ENCODE measurements at places on chromosomes 7 and 10.

- DNase-seq = no peak
Measured at GRCh38 chr10:92901819-92902251, 53.5 kb downstream of the EXOC6 start.

- DNase-seq = no peak
Measured at GRCh38 chr7:112162142-112162766, 43.9 kb downstream of the DOCK4 start.

GRCh38 chr10:62112300-62112699 is 156.3 kb downstream of the RTKN2 start:
- DNase-seq = no peak

DNA sequence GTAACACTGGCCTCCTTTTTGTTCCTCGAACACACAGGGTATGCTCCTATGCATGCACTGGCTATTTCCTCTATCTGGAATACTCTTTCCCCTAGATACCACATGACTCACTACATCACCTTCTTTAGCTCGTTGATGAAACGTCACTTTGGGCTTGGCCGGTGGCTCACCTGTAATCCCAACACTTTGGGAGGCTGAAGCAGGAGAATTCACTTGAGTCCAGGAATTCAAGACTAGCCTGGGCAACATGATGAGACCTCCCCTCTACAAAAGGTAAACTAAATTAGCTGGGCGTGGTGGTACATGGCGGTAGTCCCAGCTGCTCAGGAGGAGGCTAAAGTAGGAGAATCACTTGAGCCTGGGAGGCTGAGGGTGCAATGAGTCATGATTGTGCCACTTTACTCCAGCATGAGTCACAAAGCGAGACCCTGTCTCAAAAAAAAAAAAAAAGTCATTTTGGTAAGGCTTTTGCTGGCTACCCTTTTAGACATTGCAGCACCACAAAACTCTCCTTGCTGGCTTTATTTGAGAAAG is 14.5 kb downstream of the ANKIB1 start:
- DNase-seq = no peak

DNA sequence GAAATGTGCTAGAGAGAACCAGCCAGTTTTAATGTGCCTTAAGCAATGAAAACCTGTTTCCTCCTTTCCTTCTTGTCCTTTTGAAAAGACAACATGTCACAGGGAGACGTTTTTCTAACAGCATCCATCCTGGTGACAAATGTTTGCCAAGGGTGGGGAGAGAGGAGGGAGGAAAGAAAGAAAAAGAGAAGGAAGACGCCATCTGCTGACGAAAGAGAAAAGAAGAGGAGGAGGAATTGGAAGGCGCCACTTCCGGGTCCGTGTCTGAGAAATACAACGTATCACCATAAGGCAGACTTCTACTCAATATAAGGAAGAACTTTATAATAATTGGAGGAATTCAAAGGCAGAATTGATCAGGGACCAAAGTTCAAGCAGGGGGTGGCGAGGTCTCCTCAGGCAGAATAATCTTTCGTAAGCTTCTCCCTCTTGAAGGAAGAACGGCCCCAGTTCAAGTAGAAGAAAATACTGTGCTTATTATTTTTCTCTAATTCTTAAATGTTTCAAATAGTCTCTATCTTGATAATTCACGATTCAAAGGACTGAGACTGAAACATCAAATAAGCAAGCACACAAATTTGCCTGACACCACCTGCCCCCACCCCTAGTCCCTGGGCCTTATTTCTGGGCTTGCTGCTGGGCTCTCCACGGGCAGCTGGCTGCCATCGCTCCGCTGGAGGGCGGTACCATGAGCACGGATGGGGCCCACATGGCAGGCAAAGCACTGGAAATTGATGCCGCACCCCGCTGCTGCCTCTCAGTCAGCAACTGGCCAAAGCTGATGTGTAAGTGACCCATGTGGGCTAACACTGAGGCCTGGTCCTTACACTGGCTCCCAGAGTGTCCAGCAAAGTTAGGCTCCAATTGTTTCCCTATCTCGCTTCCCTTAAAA is 273.7 kb upstream of the KLF14 start:
- no peak for DNase-seq

- no peak for DNase-seq
Measured at GRCh38 chr10:122019414-122019975, 30.5 kb downstream of the TACC2 start.

- no peak for DNase-seq
Measured at GRCh38 chr10:77811831-77812430, 114.6 kb downstream of the DLG5 start.

GRCh38 chr10:804191-804781 is 114.8 kb upstream of the DIP2C start:
- DNase-seq = no peak

DNA sequence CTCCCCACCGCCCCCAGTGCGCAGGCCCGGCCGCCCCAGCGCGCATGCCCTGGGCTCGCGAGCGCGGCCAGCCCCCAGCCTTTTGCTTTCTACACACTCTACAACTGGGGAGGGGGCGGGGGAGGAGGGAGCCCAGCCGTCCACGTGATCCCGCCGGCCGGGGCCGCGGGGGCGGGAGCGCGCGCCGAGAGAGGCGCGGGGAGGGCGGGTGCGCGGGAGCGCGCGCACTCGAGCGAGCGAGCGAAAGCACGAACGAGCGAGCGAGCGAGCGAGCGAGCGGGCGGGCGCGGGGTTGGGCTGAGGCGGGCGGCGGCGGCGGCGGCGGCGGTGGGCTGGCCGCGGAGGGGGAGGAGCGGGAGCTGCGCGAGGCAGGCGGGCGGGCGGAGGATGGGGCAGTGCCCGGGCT is at the start of gene AUTS2:
Gene AUTS2, plus strand, starts transcription at position 395 of the 406 bp plus-strand sequence. CDS start 1,179 bp downstream, outside the sequence.
- peak; percentile 1 for DNase-seq

GRCh38 chr10:114245121-114245791 is 6.2 kb downstream of the VWA2 start:
- DNase-seq = no peak

DNA sequence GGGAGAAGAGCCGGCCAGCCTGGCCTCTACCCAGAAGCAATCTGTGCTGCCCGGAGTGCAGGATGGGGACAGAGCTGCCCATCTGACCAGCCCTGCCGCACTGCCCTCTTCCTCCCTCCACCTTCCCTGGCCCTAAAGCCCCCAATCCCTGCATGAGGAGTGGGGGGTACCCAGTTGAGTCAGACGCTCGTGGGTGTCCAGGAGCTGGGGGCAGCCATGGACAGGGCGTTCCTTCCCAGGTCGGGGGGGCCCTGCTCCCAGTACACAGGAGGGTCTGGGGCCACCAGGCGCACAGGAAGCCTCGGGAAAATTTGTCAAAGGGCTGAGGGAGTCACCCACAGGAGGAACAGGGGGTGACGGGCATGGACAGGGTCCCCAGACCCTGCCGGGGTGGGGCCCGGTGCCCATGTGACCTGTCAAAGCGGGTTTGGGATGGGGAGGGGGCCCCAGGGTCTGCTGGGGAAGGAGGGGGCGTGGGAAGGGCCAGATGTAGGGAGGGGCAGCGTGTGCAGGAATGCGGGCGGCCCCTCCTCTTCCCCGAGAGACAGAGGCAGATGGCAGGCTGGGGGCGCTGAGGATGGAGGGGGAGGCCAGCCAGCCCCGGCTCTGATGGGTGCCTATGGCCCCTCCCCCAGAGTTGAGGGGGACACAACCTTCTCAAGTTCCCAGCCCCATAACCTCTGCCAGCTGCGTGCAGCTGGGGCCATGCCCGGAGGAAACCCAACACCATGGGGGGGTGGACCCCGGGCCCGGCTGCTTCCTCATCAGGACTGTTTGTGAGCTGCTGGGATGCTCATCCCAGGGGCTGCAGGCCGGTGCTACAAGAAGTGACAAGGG is 21.5 kb upstream of the GRIFIN start:
- DNase-seq = no peak

- DNase-seq = no peak
Measured at GRCh38 chr7:144024213-144024612, 24.1 kb downstream of the OR6B1 start.

- no peak for DNase-seq
Measured at GRCh38 chr7:111640416-111640815, 78.1 kb upstream of the IMMP2L start.

- no peak for DNase-seq
Measured at GRCh38 chr7:155412416-155413253, 45.3 kb upstream of the EN2 start.

DNA sequence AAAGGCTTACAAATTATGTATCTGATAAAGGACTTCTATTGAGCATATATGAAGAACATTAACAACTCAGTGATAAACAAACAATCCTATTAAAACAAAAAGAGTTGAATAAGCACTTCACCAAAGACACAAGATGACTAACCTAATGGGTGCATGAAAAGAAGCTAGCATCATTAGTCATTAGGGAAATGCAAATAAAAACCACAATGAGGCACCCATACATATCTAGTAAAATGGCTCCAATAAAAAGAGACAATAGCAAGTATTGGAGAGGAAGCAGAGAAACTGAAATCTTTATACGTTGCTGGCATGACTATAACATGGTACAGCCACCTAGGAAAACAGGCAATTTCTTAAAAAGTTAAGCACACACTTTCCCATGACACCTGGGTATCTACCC is 77.6 kb upstream of the ZMIZ1 start:
- DNase-seq = no peak

- no peak for DNase-seq
Measured at GRCh38 chr7:84908196-84908793, 278.6 kb downstream of the SEMA3D start.

- no peak for DNase-seq
Measured at GRCh38 chr10:19987931-19988330, 171.7 kb downstream of the PLXDC2 start.
